OCI-LY7 (cell line): ENCODE measurements at places on chromosomes 2 and 18. TPM values are rescaled to one million over a fixed set of nuclear protein-coding genes. Genes with fewer than 3 reads are reported as not detected.

The DSG4 gene
- total RNA-seq = not detected in 2 replicates

The MC5R gene
- total RNA-seq = not detected in 2 replicates

GRCh38 chr2:179106676-179107428 is 56.9 kb upstream of the CCDC141 start:
- no peak for DNase-seq

The PSMA8 gene
- 0.19 and 0.37 TPM in 2 replicates for total RNA-seq

The DES gene
- total RNA-seq = not detected in 2 replicates

DNA sequence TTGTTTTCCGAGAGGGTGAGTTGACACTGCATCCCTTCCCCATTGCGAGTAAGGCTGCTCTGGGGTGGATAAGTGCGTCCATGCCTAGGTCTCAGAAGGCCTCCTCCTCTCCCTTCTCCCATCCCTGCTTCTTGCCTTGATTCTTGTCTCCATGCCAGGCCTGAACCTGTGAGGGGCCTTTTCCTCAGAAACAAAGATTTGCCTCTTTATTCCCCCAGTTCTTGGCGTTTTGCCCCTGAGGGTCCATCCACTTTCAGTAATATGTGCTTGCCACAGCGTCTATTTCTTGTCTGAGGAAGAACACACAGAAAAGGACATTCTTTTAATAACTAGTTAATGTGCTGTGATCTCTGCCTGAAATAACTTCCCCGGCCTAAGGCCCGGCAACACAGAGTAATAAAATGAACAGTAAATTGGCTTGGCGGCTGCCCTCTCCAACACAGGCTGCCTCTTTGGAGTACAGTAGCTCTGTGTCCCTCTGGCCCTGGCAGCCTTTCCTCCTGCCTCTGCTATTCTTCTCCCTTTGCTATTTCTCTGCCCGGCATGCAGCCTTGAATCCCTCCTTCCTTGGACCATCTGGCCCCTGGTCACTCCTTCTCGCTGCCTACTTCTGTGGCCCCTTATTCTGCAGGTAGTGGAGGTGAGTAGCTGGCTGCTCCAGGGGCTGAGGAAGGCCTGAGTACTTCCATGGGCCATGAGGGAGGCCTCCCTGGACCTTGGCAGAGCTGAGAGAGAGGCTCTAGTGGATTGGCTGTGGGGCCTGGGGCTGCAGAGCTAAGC is 4.4 kb downstream of the EHD3 start:
- DNase-seq = no peak

DNA sequence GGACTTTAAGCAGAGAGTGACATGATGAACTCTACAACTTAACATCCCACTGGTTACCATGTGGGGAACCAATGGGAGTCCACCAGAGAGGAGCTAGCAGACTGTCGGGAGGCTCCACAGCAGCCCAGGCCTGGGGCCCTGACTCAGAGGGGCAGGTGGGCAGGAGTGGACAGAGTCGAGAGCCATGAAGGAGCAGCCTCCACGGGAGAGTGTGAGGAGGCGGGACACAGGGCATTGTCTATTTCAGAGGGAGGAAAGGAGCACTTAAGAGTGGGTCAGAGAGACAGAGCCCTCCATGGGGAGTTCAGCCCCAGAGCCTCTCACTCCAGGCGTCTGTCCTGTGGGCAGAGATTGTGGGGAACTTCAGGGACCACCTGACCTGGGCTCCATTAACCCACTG is 118.7 kb downstream of the CYP26B1 start:
- no peak for DNase-seq

DNA sequence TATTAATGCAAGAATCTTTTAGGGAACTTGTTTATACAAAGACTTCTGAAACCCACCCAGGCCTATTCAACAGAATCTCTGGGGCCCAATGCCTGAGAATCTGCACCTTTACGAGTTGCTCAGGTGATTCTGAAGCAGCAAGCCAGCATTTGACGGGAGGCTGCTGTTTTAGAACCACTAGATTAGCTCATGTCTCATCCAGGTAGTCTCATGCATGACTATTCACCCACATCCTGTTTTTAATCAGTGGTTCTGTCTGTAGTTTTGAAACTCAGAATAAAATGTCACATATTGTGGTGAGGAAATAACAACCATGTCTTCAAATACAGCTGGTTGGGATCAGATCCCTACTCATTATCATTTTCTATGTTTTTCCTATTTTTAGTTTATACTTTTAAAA is 39.5 kb downstream of the CYTIP start:
- peak; percentile 93 for DNase-seq

The B4GALT6 gene
- total RNA-seq = 16.4 and 22.8 TPM in 2 replicates

DNA sequence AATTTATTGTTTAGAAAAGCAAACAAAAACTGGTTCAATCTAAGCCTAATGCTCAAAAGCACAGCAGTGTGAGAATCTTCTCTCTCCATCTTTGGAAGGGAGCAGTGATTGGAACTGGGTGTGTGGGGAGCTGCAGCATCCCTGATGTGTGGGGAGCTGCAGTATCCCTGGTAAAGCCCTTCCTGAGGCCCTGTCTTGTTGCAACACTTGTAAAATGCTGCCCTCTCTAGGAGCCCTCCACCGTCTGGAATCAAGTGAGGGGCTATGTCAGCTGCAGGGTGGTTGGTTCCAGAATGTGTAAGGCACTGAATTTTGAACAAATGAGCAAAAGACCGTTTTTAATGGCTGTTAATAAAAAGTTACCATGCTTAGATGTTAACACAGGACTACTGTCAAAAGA is 147.7 kb upstream of the RAB12 start:
- DNase-seq = no peak

DNA sequence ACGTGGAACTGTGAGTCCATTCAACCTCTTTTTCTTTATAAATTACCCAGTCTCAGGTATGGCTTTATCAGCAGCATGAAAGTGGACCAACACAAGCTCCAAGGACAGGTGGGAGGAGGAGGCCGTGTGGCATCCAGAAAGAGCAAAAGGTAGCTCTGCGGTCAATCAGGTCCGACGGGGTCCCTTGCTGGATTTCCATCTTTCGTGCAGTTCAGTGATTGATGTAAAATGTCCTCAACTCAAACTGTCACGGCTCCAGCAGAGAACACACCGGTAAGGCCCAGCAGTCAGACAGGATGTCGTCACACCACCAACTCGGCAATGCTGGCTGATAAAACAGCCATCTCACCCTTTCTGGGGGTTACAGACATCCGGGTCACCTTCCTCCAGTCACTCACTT is 123.3 kb downstream of the PXDN start:
- DNase-seq = no peak

GRCh38 chr2:88880441-88880953 is 189.0 kb downstream of the RPIA start:
- peak; percentile 84 for DNase-seq

DNA sequence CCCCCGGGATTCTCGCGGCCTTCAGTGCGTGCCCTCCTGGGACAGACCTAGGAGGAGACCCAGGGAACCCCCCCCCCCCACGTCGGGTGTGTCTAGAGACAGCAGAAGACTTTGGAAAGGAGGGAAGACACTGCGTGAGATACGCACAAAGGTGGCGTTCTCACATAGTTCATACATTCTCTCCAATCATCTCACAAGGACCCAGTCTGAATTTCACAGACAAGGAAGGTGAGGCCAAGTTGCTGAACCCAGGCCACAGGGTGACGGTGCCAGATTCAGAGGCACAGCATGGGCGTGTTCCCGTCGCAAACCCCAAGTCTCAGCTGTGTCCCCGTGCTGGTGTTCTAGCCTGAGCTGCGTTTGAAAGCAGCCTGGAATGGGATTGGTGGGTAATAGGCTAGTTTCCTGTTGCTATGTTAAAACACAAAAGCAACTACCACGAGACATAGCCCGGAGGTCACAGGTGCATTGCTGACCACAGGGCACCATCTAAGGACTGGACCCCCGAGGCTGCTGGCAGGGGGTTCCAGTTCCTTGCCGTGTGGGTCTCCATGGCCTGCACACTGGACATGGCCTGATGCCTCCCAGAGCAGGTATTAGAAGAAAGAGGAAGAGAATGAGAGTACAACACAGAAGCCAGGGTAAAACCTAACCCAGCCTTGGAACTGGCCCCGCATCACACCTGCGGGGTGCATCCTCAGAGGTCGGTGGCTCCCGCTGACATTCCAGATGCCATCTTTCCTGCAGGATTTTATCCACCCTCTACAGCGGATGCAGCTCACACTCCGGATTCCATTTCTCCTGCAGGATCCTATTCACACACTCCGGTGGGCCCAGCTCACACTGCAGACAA is 1.1 kb upstream of the PXDN start:
- no peak for DNase-seq

The IL1B gene
- not detected in 2 replicates for total RNA-seq
